ENCODE measurements at places on chromosomes 6 and 20.

GRCh38 chr6:129777371-129777770 is 67.4 kb upstream of the ARHGAP18 start:
- no peak for DNase-seq
- H3K4me3 ChIP-seq, result no peak overlapping the region
- H3K36me3 ChIP-seq, result 0 out of 2 replicates have a peak, but pooled peaks cover 3% of the 10 kb centered on the region
- no peaks in the 10 kb centered on the region for H3K4me1 ChIP-seq
- no peak overlapping the region for H3K27ac ChIP-seq

DNA sequence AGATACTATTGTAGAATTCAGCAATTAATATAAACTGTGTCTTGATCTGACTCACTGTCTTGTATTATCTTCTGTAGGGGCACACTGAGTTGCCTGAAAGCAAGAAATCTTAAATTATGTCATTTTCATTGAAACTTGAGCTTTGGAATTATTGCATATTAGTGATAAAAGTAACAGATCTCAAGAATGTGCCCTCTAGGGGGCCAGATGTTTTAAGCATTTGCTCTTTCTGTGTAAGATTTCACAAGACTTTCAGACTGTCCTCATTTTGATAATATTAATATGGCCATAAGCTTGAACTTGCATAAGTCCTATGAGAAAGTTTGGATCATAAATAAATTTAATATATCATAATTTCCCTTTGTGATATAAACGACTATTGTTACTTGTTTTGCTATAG is 55.5 kb upstream of the MYO6 start:
- H3K4me3 ChIP-seq, result no peak overlapping the region
- H3K27me3 ChIP-seq, result no peaks in the 10 kb centered on the region
- no peak for DNase-seq
- H3K27ac ChIP-seq, result no peak overlapping the region

DNA sequence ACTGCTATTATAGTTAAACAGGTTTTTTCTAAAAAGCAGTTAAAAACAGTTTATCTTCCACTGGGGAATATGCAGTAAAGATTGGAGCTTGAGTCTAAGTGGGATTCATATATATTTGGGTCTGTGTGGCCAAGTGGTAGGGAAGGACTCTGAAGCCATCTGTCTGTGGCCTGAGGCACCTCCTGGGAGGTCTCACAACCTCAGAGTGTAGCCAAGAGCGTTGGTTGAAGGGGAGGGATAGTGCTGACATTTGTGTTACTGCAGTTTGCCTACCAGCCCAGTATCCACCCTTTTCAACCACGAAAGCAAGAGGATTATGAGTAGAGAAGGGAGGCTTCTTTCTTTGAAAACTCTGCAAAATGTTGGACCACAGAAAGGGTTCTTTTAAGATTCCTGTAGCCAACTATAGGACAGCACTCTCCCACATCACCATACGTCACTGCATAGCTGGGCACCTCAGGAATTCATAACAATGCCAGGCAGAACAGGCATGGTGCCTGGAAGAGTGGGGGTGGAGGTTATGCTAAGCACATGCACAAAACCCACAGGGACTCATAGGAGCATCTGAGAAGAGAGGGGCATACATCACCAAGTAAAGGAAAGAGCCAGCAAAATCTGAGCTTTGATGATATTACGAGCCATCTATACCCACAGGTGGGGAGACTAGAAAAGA is 90.5 kb upstream of the HEY2 start:
- DNase-seq, result no peak
- no peak overlapping the region for H3K4me3 ChIP-seq
- H3K27ac ChIP-seq, result no peak overlapping the region
- H3K4me1 ChIP-seq, result no peaks in the 10 kb centered on the region

GRCh38 chr6:53679446-53679933 is 13.9 kb upstream of the KLHL31 start:
- DNase-seq, result no peak
- H3K4me3 ChIP-seq, result no peak overlapping the region

DNA sequence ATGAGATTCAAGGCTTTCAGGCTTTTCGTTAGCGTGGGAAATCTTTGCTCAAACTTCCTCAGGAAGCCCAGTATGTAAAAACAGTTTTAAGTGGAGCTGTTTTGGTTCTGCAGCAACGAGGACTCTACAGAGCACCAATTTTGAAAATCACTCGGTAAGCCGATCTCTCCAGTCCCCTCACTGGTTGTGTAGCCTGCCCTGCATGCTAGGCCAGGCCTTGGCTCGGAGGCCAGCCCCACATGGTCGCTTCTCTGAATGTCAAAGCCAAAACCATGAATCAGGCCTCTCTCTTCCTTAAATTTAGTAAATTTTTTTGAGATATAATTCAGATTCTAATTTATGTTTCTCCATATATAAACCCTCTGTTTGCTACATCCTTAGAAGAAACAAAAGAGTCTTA is 108.0 kb downstream of the CHD6 start:
- DNase-seq, result no peak
- no peak overlapping the region for H3K27ac ChIP-seq
- 0 out of 2 replicates have a peak, but pooled peaks cover 3% of the 10 kb centered on the region for H3K36me3 ChIP-seq
- no peaks in the 10 kb centered on the region for H3K27me3 ChIP-seq
- no peaks in the 10 kb centered on the region for H3K4me1 ChIP-seq
- no peak overlapping the region for H3K4me3 ChIP-seq

DNA sequence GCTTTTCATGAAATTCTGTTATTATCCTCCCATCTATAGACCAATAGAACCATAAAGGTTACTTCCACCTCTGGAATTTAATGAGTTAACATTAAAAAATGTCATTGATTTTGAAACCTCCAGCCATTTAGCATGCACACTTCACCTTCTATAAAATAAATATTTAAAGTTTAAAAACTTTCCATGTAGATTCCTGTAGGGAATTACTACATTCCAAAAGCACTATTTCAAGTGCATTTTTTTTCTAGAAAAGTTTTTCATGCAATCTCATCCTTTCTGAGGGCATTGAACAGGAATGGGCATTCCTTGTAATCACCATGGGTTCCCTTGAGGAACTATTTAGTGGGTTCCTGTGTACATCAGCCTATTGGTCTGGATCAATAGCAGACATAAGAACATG is 253.8 kb upstream of the RIN2 start:
- H3K4me3 ChIP-seq, result no peak overlapping the region
- H3K36me3 ChIP-seq, result no peaks in the 10 kb centered on the region
- H3K27me3 ChIP-seq, result no peaks in the 10 kb centered on the region
- no peak overlapping the region for H3K27ac ChIP-seq

- no peaks in the 10 kb centered on the region for H3K4me1 ChIP-seq
- no peaks in the 10 kb centered on the region for H3K27me3 ChIP-seq
- no peaks in the 10 kb centered on the region for H3K36me3 ChIP-seq
- no peak overlapping the region for H3K27ac ChIP-seq
These were observed 44.7 kb downstream of the EYA2 start for GRCh38 chr20:46939031-46939965.

DNA sequence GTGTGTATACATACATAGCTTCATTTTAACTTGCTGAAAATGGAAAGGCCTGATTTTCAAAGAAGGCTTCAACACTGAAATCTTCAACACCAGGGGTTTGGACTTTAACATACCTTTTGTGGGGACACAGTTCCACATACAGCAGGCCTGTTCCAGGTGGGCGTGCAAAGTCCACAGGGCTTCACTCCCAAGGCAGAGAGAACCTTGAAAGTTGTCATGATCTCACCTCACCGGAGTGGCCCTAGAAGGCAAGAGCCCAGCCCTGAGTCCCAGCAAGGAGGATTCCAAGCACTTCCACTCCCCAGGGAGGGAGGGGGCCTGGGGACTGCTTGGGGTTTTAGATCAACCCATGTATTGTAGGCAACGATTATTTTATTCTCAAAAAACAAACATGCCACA is 47.2 kb downstream of the TMEM242 start:
- no peaks in the 10 kb centered on the region for H3K36me3 ChIP-seq
- H3K4me1 ChIP-seq, result peaks cover 2% of the 10 kb centered on the region
- no peak overlapping the region for H3K27ac ChIP-seq
- DNase-seq, result no peak
- no peak overlapping the region for H3K4me3 ChIP-seq

DNA sequence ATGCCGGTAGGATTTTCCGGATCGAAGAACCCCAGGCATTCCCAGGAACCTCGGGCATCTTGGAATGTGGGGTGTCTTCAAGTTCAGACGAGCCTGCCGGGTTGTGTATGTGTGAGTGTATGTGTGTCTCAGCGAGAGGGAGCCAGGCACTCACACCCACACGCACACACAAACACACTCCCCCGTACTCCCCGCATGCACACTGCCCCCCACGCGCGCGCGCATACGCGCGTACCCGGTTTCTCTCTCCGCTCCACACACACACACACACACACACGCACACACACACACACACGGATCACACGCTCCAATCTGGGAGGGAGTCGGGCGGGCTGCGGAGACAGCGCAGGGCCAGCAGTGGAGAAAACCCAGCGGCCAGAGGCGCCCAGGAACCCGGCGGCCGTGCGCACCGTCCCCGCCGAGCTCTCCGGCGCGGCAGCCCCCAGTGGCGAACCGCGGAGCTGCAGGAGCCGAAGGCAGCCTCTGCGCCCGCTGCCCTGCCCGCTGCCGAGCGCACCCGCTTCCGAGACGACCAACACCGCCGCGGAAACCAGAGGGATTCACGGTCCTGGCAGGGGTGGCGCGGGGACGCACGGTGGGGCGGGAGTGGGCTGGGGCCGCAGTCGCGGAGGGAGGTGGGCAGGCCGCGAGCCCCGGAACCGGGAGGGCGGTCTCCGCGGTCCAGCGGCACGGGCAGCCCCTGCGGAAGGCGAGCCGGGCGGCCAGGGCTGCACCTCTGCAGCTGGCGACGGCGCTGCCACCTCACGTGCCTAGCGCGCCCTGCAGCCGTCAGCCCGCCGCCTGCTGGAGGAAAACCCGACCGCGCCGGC is at the start of gene LRFN2:
TSS of gene LRFN2 (minus strand) at position 125 of the 830 bp plus-strand sequence.
- peak within 1 kb of the TSS; percentile 17 for H3K4me3 ChIP-seq
- no peaks in the 10 kb centered on the region for H3K4me1 ChIP-seq
- peak; percentile 72 for DNase-seq
- H3K36me3 ChIP-seq, result no peaks in the 10 kb centered on the region
- H3K27ac ChIP-seq, result no peak within 1 kb of the TSS

GRCh38 chr6:165448210-165448609 is 138.8 kb upstream of the C6orf118 start:
- no peaks in the 10 kb centered on the region for H3K36me3 ChIP-seq
- H3K27me3 ChIP-seq, result no peaks in the 10 kb centered on the region
- no peak overlapping the region for H3K4me3 ChIP-seq
- no peaks in the 10 kb centered on the region for H3K4me1 ChIP-seq

DNA sequence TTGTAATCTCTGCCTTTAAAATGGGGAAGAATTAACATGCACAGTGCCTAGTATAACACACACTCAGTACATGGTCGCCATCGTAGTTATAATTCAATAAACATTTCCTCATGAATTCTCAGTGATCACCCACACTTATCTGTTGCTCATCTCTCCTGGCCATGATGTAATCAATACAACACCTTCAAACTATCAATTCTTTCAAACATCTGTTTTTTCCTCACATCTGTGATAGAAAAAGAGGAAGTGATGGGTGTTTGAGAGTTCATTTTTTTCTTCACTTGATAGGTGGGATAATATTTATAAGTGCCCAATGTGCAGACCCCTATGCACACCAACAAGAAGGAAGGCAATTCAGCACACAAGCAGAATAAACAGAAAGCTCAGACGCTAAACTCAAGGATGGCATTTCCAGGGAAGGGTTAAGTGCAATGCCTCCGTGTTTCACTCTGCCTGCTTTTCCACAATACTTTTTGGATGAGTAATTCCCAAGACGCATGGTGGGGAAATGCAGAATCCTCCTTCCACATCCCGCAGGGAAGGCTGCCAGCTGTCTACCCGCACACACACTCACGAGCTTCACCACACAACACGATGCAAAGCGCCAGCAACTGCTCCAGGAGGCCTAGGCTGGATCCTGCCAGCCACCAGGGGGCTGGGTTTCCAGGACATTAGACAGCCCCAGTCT is 100.3 kb downstream of the GMPR start:
- H3K36me3 ChIP-seq, result no peaks in the 10 kb centered on the region
- peak; percentile 83 for DNase-seq
- H3K4me1 ChIP-seq, result peaks cover 59% of the 10 kb centered on the region
- H3K27ac ChIP-seq, result peak overlapping the region; percentile 52

DNA sequence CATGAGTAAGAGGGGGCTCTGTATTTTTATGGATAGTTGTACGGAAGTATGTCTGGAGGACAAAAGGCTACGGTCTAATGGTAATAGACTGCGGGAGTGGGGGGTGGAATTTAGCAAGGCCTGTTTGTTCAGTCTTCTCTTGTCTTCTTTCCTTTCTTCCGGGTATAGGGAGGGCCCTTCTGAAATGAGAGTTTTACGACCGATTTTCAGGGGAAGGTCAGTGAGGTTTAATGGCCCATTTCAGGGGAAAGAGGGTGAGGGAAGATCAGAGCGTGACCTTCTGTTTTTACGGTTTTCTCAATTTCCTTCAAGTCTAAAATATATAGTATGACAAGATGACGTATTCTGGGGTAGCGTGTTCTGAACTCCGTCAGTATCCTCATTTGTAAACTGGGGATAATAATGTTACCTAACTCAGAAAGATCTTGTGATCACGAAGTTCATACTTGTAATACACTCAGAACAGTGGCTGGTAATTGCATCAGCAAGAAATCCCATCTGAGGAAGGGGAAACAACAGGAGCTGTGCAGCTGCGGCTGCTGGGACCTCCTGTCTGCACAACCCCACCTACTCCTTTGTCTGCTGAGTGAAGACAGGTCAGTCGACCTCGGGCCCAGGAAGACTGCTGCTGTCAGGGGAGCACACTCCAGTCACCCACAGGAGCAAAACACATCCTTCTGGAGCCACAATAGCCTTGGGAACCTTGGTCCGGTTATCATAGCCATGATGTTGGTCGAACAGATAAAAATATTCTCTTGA is 90.4 kb downstream of the MAP3K7 start:
- H3K4me3 ChIP-seq, result no peak overlapping the region
- H3K27ac ChIP-seq, result no peak overlapping the region
- H3K27me3 ChIP-seq, result no peaks in the 10 kb centered on the region
- no peak for DNase-seq
- no peaks in the 10 kb centered on the region for H3K36me3 ChIP-seq
- H3K4me1 ChIP-seq, result no peaks in the 10 kb centered on the region

Data from RWPE2 (cell line).